ENCODE measurements at places on chromosomes 2 and 18. TPM values are rescaled to one million over a fixed set of nuclear protein-coding genes. Genes with fewer than 3 reads are reported as not detected.

DNA sequence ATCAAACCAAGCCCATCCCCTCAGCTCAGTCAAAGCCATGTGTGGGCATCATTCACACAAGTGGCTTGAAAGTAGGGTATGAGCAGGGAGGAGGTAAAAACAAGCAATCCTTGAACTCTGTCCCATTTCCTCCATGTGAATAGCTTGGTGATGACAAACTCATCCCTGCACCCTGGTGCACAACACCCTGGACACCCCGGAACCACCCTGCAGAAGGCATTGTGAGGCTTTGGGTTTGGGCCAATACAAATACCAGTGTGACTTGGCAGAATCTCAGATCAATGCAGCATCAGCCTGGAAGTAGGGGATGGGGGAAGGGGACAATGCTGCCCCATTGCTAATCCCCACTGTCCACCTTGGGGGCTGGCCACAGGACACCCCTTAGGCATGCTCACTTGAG lies 28.6 kb downstream of the TGFA start:
- H3K27ac ChIP-seq, result peak overlapping the region; percentile 91
- H3K36me3 ChIP-seq, result no peaks in the 10 kb centered on the region
- H3K4me3 ChIP-seq, result no peak overlapping the region
- peaks cover 21% of the 10 kb centered on the region for H3K4me1 ChIP-seq
- H3K27me3 ChIP-seq, result peaks cover 6% of the 10 kb centered on the region
- DNase-seq, result no peak

DRC1 gene
- total RNA-seq, result not detected

GRCh38 chr2:219533930-219534661 lies 9.5 kb downstream of the CHPF start:
- no peak overlapping the region for H3K27ac ChIP-seq
- H3K4me3 ChIP-seq, result no peak overlapping the region

DNA sequence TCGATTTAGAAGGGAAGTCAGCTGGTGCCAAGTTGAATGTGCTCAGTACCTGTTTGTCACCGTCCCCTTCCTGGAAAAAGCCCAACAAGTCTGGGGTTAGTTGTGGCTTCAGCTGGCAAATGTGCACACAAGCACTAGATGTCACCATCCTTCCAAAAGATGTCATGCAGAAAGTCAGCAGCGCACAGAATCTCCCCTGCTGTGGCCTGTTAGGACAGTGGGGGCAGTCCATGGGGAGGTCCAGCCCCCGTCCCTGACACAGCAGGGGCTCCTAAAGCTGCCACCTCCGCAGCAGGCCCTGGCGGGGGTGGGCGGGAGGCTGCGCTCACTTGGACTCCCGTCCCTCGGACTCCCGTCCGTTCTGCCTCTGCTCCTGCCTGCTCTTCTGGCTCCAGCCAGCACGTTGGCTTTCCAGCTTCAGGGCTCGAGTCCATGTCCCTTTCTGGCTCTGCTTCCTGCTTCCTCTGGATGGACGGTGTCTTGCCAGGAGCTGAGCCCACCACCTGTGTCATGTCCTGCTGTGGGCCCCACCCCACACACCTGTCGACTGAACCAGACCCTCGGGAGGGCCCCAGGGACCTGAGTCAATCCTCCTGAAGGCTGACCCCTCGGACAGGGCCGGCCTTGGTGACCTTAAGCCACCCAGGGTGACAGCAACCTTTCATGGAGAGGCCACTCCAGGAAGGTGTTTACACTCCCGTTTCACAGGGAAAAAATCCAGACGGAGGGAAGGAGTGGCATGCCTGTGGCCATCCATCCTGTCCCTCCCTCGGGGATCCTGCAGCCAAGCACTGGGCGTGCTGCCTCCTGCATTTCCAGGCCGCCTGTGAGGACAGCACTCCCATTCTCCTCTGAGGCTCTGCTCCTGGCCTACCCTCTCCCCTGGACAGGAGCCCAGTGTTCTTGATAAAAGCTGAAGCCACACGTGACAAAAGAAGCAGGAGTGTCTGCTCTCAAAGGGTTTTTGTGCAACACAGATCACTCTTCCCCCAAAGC lies 8.5 kb downstream of the RAB17 start:
- no peak for DNase-seq
- no peaks in the 10 kb centered on the region for H3K4me1 ChIP-seq
- peaks cover 12% of the 10 kb centered on the region for H3K27me3 ChIP-seq
- H3K4me3 ChIP-seq, result no peak overlapping the region

- H3K36me3 ChIP-seq, result no peaks in the 10 kb centered on the region
- peak overlapping the region; percentile 74 for H3K4me3 ChIP-seq
- peak overlapping the region; percentile 89 for H3K27ac ChIP-seq
- DNase-seq, result no peak
- peaks cover 31% of the 10 kb centered on the region for H3K4me1 ChIP-seq
- no peaks in the 10 kb centered on the region for H3K27me3 ChIP-seq
These were observed 112.4 kb upstream of the CAB39 start for GRCh38 chr2:230600285-230600684.

- no peak for DNase-seq
- H3K4me1 ChIP-seq, result peaks cover 2% of the 10 kb centered on the region
- H3K27me3 ChIP-seq, result no peaks in the 10 kb centered on the region
- H3K27ac ChIP-seq, result no peak overlapping the region
- no peaks in the 10 kb centered on the region for H3K36me3 ChIP-seq
These were observed 88.8 kb downstream of the USP40 start for GRCh38 chr2:233477548-233478433.

GKN2 gene
- not detected for total RNA-seq

DNA sequence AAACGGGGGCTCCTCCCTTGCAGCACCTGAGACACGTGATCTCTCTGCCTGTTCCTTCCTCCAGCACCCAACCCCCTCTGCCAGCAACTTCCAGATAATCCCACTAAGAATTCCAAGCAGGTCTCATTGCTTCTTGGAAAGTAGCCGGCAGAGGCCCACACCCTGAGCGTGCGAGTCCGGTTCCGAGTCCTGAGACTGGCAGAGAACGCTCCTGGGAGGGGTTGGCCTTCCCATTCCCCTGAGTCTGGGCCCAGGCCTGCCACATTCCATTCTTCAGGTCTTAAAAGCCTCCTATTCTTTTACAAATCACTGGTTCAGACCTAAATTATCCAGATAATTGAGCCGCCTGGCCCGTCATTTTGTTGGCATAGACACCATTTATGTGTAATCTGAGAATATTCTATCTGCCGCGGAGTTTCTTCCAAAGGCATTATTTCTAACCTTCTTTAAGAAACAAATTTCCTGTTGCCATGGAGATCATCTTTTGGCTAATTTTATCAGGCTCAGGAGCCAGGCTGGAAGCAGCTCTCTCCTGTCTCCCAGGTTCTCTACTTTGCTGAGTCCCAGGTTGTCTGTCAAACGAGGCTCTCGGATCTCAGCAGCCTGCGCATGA lies 165.4 kb downstream of the MYCN start:
- no peak for DNase-seq
- no peaks in the 10 kb centered on the region for H3K4me1 ChIP-seq
- H3K4me3 ChIP-seq, result no peak overlapping the region
- no peaks in the 10 kb centered on the region for H3K36me3 ChIP-seq

GNLY gene
- total RNA-seq, result 14.8 TPM

- H3K4me1 ChIP-seq, result peaks cover 57% of the 10 kb centered on the region
- H3K36me3 ChIP-seq, result peaks cover 22% of the 10 kb centered on the region
- peak overlapping the region; percentile 100 for H3K27ac ChIP-seq
- peak overlapping the region; percentile 84 for H3K4me3 ChIP-seq
- DNase-seq, result peak; percentile 56
These were observed 49.3 kb downstream of the UXS1 start for GRCh38 chr2:106144621-106145331.

Measured in T-helper 17 cell (primary cell).